Stimulated activated memory B cell treated with anti-CD40 and anti-IgM and Interleukin-4, amounts not matched to agents 10 μg/mL and 1 μg/mL and 100 μg/mL, for 72 hours (primary cell): ENCODE measurements at places on chromosomes 1 and 21.

GRCh38 chr1:64295561-64295960 lies 92.1 kb downstream of the UBE2U start:
- ATAC-seq = no peak

DNA sequence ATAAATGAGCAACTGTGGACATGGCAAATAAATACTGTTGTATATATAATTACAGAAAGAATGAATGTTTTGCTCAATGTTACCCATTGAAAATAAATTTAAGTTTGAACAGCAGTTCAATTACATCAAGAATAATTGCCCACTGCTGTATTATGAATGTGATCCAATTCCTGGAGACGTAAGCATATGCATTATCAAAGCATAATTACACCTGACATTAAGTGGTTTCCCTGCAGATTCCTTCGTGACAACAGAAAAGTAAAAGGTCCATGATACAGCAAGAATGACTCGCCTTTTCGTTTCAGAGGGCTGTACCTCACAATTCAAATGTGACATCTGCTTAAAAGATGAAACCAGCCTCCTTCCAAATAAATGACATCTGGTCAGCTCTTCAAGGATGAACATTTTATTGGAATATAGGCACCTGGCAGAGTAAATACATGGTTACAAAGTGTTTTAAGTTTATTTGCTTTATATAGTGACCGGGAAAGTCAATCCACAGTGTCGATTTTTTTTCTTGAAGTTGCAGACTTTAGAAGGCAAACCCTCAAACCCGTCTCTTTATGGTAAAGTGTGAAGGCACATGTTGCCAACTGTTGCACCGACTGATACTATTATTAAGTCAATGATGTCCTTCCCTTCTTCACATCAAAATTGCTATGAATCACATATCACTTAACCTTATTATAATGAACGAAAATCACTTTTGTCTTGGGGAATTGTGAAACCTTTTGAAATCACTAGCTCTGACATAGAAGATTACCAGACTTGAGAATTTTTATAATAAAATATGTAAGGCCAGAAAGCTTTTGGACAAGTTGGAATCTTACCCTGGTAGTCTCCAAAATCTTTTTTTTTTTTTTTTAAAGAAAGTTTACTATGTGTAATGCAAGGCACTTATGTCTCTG lies 36.2 kb upstream of the EDEM3 start:
- no peak for ATAC-seq

DNA sequence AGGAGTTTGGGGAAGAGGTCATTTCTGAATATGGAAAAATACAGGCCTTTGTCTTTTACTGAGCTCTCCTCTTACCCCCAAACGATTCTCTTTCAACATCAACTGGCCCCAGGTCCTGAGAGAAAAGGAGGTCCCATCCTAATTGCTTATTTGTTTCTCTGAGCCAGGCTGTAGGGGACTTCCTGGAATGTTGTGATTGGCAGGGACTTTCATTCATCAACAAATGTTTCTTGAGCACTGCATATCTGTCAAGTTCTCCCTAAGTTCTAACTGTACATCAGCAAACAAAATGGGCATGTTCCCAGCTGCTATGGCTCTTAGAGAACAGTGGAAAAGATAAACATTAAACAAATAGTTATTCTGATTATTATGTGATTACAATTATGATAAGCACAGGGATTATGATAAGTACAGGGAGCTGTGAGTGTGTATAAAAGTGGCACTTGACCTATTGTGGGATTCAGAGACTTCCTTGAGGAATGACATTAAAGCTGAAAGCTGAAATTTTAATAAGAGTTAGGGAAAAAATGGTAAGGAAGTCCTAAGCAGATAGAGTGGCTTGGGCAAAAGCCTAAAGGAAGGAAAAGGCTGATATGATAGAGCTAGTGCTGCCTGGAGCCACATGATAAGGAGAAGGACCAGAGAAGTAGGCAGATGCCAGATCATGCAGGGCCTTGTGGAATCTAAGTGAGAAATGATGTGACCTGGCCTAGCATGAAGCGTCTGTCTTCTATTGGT lies 11.6 kb downstream of the GPX7 start:
- no peak for ATAC-seq

DNA sequence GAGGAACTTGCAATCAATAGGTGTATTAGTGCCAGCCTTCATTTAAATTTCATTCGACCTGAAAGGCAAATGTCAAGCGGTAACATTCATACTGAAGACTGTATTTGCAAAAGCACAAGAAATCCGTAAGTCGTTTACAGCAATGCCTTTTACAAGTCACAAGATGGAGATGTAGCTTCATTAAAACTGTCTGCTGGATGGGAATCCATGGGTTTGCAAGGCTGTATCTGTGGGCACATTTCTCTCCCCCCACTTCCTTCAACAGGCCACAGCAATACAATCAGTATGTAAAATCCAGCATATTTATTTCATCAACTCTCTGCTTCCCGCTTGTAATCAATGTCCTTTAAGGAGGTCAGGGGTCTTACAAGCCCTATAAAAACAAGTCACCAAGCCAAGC lies 147.1 kb downstream of the SLC45A1 start:
- ATAC-seq = no peak

GRCh38 chr1:232377494-232377770 lies 252.5 kb downstream of the SIPA1L2 start:
- no peak for ATAC-seq

- ATAC-seq = no peak
Observed at GRCh38 chr1:82994616-82995263, 1004.2 kb downstream of the TTLL7 start.

- ATAC-seq = no peak
Observed at GRCh38 chr1:213075725-213076124, 24.7 kb downstream of the RPS6KC1 start.

DNA sequence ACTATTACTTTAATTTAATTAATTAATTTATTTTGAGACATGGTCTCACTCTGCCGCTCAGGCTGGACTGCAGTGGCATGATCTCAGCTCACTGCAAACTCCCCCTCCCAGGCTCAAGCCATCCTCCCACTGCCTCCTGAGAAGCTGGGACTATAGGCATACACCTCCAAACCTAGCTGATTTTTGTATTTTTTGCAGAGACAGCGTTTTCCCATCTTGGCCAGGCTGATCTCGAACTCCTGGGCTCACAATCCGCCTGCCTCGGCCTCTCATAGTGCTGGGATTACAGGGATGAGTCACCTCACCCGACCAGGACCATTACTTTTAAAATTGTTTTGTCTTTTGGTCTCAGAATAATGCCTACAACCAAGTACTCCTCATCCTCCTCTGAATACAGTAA lies 15.6 kb downstream of the YY1AP1 start:
- no peak for ATAC-seq

DNA sequence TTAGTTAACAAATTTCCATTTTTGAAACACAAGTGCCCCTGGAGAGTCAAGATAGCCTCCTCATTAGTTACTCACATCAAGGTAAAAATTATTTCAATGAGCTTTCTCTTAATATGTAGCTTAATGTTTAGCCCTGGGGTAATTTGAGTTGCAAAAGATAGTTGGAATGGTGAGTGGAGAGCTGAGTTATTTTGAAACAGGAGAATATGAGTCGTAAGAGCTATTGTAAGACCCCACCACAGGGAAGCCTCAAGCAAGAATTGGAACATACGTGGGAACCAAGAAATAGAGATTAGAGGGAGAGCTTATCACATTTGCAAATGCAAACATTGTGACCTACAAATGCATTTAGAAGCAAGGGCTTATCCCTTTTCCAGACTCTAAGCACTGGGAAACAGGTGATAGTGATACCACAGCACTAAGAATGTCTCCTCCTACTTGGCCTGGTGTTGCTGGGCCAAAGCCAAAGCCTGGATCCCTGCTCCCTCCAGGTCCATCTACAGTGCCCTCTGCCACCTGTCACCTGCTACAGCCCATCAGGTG lies 635.1 kb downstream of the PTPRC start:
- no peak for ATAC-seq

DNA sequence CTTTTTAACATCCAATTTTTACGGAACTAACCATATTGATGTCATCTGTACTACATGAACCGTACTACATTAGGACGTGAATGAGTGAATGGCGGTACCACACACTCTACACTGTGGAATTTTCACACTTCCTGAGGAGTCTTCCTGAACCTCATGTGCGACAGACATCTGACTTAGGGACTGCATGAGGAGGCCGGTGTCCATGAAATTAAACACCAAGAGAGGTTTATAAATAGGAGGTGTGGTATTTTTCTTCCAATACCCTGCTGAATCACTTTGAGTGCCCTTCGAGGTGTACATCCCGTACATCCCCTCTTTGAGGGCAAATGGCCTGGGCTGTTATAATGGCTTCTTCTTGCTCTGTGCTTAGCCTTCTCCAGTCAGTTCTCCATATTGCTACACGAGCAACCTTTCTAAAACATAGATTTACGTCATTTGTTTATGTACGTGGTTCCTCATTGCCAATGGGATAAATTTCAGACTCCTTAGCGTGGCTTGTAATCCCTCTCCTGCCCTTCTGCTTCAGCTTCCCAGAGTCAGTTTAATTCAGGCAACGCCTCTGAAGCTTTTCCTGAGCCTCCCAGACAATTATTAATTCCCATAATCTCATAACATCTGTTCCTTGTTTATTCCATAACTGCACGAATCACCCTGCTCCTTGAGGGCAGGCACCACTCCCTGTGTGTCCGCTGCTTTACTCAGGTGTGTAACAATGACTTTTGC lies 9.4 kb downstream of the ST3GAL3 start:
- ATAC-seq = no peak

DNA sequence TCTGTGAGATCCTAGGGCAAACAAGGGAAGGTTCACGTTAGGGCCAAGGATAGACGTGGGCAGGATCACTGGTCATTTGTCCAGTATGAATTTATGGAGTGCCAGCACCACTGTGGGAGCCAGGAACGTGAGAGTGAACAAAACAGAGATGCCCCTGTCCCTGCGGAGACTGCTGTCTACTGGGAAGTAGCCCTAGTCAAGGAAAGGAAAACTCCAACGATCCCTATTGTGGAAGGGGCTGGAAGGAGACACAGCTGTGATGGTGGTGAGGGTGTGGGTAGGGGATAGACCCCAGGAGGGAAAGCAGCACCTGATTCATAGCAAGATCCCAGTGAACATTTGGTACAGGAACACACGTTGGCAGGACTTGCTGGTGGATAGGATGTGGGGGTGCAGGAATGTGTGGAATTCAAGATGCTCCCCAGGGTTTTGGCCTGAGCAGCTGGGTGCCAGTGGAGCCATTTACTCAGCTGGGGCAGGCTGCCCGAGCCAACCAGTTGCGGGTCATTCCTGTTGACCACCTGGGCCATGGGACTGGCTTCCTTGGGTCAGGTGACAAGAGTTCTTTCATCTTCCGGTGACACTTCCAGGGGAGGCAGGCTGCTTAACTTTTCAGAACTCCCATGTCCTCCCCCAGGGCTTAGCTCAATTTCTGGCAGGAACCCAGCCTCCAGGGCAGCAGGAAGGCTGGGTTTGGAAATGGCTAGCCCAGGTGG lies 1.2 kb upstream of the ATP13A2 start:
- no peak for ATAC-seq

GRCh38 chr1:154983776-154984466 lies 777 bp downstream of the FLAD1 start:
- ATAC-seq = no peak

DNA sequence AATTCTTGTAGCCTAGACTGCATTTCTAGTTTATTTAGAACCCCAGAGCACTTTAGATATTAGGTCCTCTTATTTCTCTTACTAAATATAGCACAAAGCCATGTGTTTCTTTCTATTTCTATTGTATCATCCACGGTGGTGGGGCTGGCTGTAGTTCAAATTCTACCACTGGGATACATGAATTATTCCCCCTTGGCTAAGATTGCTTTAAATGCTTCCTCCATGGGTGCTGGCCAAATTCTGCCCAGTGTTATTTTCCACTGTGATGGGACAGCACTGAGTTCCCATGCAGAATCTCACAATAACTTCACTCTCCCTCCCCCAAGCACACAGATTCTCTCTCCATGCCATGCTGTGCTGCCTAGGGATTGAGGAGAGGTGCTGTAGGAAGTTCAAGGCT lies 41.5 kb upstream of the GBP6 start:
- no peak for ATAC-seq

- ATAC-seq = peak; percentile 53
Observed at GRCh38 chr1:155173478-155174323, at the start of gene TRIM46. Gene TRIM46 (plus strand): TSS chr1:155173849. CDS start chr1:155173967, 118 bp downstream.
